ENCODE measurements at places on chromosomes 4 and X.

DNA sequence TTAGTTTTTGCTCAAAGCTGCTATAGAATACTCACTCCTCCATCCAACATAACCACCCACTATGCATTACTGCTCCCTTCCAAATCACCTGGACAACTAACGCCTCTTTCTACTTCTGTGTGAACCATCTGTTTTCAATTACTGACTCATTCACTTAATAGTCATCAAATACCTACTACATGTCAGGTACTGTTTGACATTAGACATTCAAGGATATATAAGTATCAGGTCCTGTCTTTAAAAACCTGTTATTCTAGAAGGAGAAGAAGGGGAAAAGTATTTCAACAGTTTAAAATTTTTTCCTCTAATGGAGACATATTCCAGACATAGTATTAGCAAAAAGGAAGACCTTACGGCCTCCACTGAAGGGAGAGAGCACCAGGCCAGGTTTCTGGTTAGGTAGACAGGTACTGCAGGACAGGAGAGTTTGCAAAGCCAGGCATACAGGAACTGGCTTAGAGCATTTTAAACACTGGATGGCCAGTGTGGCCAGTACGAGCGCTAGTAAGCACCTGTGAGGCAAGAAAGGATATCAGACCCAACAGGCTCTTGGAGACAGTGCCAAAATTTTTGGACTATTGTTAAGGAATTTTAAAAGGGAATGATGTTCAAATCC is 39.0 kb downstream of the SH3RF1 start:
- no peak for DNase-seq

GRCh38 chrX:15686818-15687685 is 22.4 kb upstream of the CLTRN start:
- peak; percentile 11 for DNase-seq

DNA sequence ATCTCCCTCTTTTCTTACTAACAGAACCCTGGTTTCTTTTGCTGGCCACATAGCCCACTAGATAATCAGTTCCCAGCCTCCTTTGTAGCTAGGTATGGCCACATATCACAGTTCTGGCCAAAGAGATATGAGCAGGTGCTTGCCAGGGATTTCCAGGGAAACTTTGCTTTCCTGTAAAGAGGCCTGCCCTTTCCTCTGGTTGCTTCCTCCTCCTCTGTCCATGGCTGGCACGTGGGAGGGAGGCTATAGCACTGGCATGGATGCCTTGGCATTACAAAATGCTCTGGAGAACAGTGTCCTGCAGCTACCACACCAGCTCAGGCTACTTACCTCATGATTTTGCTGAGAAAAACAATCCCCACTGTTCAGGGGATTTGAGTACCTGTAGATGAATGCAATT is 27.5 kb downstream of the RAB33B start:
- no peak for DNase-seq

DNA sequence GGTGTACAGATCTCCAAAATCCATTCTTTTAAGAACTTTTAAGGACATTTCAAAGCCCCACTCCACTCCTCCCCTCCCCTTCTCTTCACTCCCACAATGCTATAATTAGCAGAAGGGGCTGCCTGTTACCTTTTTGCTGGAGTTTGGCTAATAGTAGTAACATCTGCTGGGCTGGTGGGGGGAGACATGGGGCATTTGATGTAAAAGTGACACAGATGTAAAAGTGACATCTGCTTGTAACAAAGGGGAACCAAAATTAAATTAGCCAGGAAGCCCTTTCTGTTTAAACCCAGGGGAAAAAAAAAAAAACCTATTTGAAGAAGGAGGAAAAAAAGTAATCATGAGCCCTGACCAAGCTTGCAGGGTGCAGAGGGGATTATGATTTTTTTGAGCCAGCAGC is 5.4 kb upstream of the PHOX2B start:
- no peak for DNase-seq

DNA sequence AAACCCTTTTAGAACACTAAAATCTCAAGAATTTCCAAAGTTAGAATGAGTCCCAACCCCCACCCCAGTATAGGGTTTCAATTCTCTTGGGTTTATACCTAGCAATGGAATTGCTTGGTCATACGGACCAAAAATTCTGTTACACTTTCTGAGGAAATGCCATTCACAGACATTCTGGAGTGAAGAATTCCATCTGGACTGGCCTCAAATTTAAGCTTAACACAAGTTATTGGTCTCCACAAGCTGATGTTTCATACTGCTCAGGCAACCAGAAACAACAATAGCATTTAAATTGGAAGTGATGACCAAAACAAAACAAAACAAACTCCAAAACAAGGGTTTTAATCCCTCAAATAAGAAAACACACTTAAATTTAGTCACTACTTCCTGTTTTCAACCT is 51.1 kb downstream of the GPC4 start:
- DNase-seq = no peak

DNA sequence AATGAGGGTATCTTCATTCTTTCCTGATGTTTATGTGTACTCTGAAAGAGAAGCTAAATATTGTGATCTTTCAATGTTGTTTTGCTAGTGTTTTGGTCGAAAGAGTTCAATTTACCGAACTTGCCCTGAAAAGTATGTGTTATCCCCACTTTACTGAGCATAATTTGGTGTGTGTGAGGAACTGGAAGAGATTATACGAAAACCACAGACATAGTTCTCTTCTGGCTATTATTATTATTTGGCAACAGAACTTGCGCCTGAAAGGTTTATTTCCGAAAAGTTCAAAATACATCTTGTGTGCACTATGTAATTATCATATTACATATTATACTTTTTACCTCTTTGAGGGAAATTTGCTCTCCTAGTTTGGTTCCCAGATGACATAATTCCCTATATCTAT is 232.5 kb upstream of the INTU start:
- no peak for DNase-seq

DNA sequence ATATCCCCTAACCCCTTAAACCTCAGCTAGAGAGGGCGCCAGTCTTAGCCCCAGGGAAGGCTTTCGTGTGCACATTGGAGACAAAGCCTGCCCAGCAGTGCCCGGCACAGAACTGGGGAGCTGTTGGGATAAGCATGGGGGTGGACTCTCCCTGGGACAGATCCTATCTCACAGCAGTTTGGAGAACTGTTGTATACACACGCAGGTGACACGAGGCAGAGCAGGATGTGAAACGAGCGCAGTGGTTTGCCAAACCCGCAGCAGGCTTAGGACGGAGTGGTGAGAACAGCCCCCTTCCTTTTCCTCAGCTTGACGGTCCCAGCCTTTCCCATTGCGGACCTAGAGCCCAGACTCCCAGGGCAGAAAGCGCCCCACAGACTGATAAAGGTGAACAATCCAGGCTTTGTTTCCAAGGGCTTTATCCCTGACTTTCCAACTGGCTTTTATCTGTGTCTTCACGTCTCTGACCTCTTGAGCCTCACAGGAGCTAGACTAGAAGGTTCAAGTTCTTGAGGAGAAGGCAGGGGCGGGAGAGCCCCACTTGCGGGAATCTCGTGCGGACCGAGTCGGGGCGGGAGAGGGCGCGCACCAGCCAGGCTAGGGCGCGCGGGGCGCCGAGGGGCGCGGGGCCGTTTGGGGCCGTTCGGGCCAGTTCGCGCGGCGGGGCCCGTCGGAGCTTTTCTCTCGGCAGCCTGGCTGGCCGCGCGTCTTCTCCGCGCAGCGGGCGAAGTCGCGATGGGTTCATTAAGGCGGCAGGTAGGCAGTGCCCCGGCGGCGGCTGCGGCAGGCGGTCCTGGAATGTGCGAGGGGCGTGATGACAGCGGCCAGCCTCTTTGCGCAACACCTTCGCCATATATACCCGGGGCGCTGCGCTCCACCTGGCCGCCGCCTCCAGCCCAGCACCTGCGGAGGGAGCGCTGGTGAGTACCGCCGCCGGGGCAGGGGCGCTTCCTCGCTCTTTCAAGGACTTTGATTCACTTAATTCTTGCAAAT is at the start of gene SLC34A2:
Gene SLC34A2 (plus strand): TSS at position 881 of the 993 bp plus-strand sequence. CDS start 6,650 bp downstream, outside the sequence.
- no peak for DNase-seq

DNA sequence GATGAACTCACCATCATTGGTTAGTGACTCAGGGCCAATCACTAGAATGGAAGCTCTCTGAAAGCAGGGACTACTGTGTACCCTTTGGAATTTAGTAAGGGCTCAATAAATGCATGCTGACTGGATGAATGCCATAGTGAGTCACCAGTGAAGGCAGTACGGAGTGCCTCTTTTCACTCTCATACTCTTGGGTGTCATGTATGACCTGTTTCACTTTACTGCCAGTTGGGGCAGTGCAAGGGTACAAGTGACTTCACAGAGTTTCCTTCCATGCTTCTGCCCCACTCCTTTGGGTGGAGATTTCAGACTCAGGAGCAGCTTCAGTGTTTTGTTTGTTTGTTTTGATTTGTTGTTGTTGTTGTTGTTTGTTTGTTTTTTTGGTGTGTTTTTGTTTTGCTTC is 57.7 kb downstream of the SOX3 start:
- DNase-seq = no peak

DNA sequence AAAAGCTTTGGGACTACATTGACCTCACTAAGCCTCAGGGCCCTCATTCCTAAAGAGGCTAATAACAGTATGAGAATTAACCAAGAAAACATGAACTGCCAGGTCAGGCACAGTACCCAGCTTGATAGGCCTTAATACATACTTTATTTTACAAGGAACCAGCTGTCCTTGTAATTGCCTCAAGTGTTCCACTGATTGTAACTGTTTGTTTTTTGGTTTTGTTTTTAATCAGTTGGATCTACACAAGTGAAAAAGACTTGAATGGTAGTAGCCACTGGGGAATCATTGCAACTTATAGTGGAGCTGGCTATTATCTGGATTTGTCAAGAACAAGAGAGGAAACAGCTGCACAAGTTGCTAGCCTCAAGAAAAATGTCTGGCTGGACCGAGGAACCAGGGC is 35.6 kb downstream of the PKD2 start:
- no peak for DNase-seq

DNA sequence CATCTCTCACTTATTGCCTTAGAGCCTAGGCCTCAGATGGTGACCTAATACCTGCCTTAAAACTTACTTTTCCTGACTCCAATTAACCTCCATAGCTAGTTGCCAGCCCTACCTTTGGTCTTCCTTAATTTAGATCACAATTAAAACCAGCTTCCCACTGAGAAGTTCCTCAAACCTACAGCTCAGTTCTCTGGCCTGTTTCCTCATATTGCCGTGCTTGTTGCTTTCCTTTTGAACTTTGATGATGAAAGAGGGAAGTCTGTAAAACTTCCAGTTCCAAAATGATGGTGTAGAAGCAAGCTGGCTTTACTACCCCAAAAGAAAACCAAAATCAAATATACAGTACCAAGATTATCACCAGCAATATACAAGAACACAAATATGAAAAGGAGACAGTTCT is 28.9 kb upstream of the CAMK2D start:
- no peak for DNase-seq

DNA sequence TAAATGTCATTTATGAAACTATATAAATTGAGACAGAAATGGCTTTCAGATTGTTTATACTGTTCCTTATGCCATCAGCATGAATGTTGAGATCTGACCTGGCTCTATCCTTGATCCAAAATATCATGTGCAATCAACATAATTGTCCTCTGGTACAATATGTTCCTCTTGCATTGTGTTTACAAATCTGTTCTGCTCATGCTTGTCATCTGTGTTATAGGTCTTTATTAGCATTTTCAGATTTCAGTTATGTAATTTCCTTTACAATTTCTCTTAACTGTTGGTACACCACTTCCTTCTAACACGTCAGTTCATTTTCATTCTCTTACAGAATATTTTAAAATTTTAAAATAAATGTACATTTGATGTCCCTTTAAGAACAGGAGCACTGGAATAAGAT is 1.6 kb downstream of the HPGD start:
- no peak for DNase-seq

- no peak for DNase-seq
These were observed 44.4 kb downstream of the CCDC158 start for GRCh38 chr4:76376534-76376933.
